LHCN-M2 (cell line): ENCODE measurements at places on chromosomes 5 and 9. TPM values are rescaled to one million over a fixed set of nuclear protein-coding genes. Genes with fewer than 3 reads are reported as not detected.

PCSK5 gene
- total RNA-seq, result 8.2 and 11.9 TPM in 2 replicates

SLC27A6 gene
- not detected in 2 replicates for total RNA-seq

SPINK1 gene
- not detected in 2 replicates for total RNA-seq

QRFP gene
- total RNA-seq, result not detected in 2 replicates

SMIM33 gene
- not detected in 2 replicates for total RNA-seq

MYOZ3 gene
- under 0.01 and 0.06 TPM in 2 replicates for total RNA-seq

LRRC19 gene
- not detected in 2 replicates for total RNA-seq

IL5 gene
- total RNA-seq, result not detected in 2 replicates

LRRC26 gene
- total RNA-seq, result not detected in 2 replicates

IGIP gene
- 3.1 and 3.4 TPM in 2 replicates for total RNA-seq

IFNA13 gene
- total RNA-seq, result not detected in 2 replicates

CNTNAP3B gene
- 0.11 TPM in 1 of 2 replicates, not detected in the other for total RNA-seq

DNA sequence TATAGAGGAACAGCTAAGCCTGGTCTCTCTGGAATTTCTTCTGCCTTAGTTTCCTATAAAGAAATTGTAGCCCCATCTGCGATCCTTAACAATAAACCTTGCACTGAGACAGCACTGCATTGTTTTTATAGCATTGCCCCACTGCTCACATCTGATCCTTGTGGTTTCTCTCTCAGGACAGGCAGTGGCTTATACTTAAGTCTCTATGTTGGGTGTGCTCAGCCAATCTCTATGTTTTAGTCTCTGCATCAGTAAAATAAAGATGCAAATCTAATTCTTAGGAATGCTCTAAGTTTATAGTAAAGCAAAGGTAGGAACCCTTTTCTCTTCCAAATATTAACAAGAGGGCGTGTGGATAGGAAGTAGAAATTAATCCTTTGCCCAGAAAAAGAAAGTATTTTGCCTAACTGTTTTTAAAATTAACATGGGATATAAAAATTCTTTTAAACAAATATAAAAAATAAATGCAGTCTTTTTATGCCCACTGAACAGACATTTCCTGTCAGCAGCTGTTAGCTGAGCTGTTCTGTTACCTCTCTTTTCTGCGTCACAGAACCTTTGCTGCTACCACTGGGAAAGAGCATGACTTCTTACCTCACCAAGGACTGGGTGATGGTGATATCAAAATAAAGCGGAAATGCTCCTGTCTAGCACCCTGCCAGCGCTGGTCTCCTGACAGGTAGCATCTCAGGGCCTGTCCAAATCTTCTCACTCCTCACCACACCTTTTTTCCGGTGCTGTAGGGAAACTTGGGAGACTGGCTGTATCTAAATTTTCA is 29.5 kb downstream of the MRPS27 start:
- DNase-seq, result peak; percentile 35

GRCh38 chr5:15692706-15693381 is 192.9 kb downstream of the FBXL7 start:
- DNase-seq, result no peak

DNA sequence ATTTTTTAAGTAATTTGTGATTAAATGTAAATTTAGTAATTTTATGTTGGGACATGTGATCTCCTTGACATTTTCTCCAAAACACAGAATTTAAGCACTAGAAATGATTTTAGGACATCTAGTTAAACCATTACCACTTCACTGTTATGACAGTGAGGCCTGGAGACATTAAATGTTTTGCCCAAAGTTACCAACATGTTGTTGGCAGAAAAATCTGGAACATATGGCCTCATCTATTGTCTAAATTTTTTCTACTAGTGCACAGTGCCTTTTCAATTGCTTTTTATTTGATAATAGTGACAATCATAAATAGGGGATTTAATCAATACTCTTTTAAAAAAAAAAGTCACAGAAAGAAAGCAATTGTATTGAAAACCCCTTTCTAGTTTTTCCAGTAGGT is 45.6 kb downstream of the PIK3R1 start:
- no peak for DNase-seq

- peak; percentile 66 for DNase-seq
Observed at GRCh38 chr5:98510143-98510985, 263.1 kb upstream of the RGMB start.

DNA sequence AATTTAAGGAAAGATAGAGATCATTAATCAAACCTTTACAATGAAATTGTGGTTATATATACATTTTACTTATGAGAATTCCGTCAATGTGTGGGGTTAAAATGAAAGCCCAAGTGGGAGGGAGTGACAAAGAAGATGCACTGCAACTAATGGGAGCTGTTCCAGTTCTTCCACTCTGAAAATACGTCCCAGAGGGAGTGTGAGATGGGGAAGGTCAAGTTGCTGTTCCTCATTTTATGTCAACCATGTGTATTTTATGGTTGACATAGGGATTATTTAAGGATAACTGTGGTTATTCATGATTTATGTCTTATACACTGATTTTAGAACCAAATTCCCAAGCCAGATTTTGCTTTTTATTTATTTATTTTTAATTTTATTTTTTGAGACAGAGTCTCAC is 14.2 kb upstream of the RGS3 start:
- DNase-seq, result no peak

DNA sequence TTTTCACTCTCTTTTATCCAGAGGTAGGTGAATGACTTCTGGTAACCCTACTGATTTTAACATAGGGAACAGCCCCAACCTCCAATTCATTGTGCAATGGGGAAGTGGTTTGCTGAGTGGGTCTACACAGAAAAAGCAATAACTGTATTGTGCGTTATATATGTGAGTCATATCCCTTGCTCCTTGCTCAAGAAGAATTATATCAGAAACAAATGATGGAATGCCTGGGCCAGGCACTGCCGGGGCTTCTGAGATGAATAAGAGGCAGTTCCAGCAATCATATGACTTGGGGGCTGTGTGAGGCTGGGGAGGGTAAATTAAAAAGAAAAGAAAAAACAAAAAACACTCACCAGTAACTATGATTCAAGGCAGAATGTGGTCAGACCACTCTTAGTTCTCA is 79.2 kb upstream of the ABCA1 start:
- peak; percentile 90 for DNase-seq

GRCh38 chr9:16230731-16231130 is 639.7 kb downstream of the BNC2 start:
- DNase-seq, result no peak

- DNase-seq, result no peak
Observed at GRCh38 chr9:76529653-76530052, 70.7 kb downstream of the GCNT1 start.

- no peak for DNase-seq
Observed at GRCh38 chr5:102794677-102795331, 39.7 kb downstream of the PAM start.

DNA sequence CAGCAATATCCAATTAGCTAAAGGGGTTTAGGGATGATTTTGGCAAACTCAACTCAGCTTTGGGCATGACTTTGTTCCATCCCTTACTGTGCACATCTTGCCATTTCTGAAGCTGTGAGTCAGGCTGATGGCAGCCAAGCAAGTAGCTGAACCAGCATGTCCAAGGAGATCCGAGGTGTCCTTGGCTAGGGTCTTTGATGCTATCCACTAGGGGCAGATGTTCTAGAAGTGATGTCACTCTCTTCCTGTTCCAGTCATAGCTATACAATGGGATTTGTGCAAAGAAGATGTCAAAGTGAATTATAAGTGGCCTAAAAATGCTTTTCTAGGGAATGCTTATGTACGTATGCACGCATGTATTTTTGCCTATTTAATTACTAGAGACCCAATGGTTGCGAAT is 160.8 kb upstream of the PAPPA start:
- no peak for DNase-seq

DNA sequence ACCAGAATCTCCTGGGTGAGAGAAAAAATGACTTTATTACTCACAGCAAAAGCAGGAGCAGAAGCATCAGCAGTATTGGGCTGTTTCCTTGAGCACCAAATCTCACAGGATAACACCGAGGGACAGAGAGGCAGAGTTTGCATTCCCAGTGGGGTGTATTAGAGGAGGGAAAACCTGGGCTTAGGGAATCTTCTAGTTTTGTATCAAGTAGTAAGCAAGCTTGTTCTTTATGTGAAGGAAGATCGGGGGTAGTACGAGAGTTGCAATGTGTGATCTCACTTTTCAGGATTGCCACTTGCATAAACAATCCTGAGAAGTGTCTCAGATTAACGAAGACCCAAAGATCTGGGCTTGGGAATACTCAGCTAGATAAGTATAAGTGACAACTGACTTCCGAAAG is 1163.0 kb downstream of the TAF11L14 start:
- DNase-seq, result no peak

- no peak for DNase-seq
Observed at GRCh38 chr5:138649316-138649720, 74.1 kb upstream of the HSPA9 start.

- no peak for DNase-seq
Observed at GRCh38 chr5:53956632-53957031, 353.7 kb downstream of the ARL15 start.

- DNase-seq, result no peak
Observed at GRCh38 chr9:120403543-120403856, 176.5 kb downstream of the CDK5RAP2 start.

- DNase-seq, result no peak
Observed at GRCh38 chr5:31757806-31758205, 118.9 kb downstream of the PDZD2 start.

- no peak for DNase-seq
Observed at GRCh38 chr5:134053314-134053839, 48.6 kb upstream of the VDAC1 start.

DNA sequence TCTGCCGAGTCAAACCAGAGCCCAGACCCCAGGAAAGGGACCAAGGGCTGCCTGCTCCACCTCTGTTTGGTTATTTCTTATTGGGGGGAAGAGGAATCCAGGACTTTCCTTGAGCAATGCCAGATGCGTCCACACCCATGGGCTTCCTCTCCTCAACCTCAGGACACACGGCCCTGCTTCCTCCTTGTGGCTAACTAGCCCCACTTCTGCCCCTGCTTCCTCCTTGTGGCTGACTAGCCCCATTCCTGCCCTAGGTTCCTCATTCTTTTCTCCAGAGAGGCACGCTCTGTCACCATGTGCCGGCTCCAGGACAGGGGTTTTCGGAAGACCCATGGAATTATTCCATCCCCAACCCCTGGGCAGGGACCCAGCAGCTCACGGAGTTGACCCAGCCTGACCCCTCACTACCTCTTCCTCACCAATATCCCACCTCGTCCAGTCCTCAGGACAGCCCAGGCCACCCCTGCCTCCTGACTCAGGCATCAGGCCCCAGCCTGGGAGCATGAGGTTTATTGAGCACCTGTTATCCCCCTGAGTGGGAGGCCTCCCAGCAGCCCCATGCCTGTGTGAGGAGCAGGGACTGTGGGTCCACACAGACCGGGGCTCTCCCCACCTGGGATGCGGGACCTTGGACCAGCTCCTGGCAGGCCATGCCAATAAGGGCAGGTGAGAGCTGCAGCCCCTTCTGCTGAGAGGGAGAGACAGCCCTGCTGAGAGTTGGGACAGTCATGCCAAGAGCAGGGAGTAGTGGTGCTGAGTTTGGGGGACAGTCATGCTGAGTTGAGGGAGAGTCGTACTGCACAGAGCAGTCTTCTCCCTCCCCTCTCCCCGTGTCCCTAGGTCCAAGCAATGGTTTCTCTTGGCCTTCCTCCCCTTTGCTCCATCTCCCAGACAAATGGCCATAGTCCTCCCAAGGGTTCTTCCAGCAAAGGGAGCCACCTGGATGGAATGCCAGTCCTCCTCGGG is 11.8 kb upstream of the FCN1 start:
- no peak for DNase-seq

GRCh38 chr9:26809795-26810194 is 82.8 kb downstream of the CAAP1 start:
- peak; percentile 75 for DNase-seq

DNA sequence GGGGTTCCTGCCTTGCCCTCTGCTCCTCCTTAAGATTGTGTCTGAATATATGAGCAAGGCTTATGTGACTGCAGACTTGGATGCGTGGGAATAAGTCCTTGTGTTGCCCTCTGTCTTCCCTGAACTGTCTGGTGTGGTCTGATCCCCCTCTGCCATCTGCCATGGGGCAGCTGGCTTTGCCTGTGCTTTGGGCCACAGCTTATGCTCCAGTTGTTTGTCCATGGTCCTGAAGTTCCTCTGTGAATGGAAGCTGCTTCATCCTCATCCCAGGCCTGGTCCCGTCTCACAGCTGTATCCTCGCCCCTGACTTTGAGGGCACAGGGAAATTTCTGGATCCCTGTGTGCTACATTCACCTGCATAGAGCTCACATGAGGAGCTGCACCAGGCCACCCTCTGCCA is 14.7 kb downstream of the IL31RA start:
- DNase-seq, result peak; percentile 44

DNA sequence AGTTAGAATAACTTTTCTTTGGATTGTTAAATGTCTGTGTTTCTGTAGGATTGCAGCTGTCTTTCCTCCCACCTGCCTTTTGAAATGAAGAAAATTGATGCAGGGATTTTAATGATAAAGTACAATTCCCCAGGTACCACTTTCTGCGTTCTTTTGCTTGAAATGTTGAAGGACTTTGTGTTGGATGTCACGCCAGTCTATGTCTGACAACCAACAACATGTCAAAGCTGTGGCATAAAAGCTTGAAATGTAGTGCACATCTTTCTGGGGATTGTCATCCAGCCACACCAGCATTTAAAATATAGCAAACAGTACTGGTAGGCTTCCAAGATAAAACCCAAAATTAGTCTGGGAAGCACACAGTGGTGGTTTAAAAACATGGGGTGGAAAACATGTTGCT is 381.4 kb downstream of the TMEM161B start:
- DNase-seq, result no peak

DNA sequence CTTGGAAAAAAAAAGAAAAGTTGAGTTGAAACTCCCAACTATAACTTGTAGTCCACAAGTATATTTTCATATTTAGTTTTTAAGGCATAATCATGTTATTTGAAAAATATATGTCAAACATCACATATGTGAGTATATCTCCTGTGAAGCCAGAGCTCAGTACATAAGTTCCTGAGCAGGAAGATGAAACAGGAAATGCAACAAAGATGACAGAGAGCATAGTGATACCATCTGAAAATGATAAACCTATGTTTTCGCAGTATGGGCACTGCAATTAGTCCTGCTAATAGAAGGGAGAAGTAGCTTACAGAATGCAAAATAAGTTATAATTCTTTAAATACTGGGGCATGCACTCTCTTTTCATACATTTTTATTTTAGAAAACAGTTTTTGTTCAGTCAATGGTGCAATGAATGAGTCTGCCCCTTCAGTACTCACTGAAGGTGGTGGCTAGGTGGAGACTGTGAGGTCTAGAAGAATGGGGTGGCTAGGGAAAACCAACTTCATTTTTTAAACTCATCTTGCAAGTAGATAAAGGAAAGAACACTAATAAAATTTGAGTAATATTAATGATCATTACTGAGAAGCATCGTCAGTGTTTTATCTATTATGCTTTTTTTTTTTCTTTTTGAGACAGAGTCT is 54.1 kb upstream of the FYB1 start:
- DNase-seq, result no peak

DNA sequence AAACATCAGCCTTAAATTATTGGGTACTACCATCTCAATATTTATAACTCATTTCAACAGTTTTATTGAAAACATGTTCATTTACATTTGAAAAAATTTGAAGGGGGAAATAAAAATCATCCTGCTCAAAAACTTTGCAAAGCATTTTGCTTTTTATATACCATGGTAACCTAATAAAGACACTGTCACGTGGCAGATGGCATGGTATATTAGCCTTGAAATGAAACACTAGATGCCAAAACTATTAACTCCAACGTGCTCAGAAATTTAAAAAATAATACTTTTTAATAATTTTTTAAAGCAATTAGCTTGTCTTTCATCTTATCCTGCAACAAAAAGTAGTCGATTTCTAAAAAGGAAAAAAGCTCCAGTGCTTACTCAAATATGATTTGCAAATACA is 88.6 kb upstream of the NFIB start:
- DNase-seq, result no peak
